ENCODE measurements at places on chromosomes 2 and 18. TPM values are rescaled to one million over a fixed set of nuclear protein-coding genes. Genes with fewer than 3 reads are reported as not detected.

FBXO11 gene
- 28.2 TPM for total RNA-seq

SLC16A14 gene
- under 0.01 TPM for total RNA-seq

RAB27B gene
- total RNA-seq: 0.67 TPM

STON1 gene
- total RNA-seq: 0.33 TPM

SUCLG1 gene
- 52.7 TPM for total RNA-seq

LIPG gene
- under 0.01 TPM for total RNA-seq

PRKAG3 gene
- total RNA-seq: not detected

PPP1R1C gene
- total RNA-seq: 0.31 TPM

USP37 gene
- total RNA-seq: 12.0 TPM

TMEM17 gene
- 5.2 TPM for total RNA-seq

REG1B gene
- total RNA-seq: not detected

EN1 gene
- total RNA-seq: not detected

TOGARAM2 gene
- under 0.01 TPM for total RNA-seq

SERPINB3 gene
- not detected for total RNA-seq

AQP12B gene
- not detected for total RNA-seq

SRBD1 gene
- 22.8 TPM for total RNA-seq

RAB6C gene
- total RNA-seq: not detected

CFC1 gene
- not detected for total RNA-seq

MEMO1 gene
- total RNA-seq: 29.6 TPM

HOXD12 gene
- total RNA-seq: not detected

TRIM54 gene
- total RNA-seq: under 0.01 TPM

GAREM1 gene
- 13.1 TPM for total RNA-seq

ZCCHC2 gene
- 13.4 TPM for total RNA-seq

CKAP2L gene
- 6.5 TPM for total RNA-seq

IL1RL1 gene
- total RNA-seq: under 0.01 TPM

RAX gene
- not detected for total RNA-seq

UNC80 gene
- total RNA-seq: 0.77 TPM

STPG4 gene
- total RNA-seq: 0.33 TPM

POTEE gene
- total RNA-seq: not detected

DARS1 gene
- 84.9 TPM for total RNA-seq

ADGRF3 gene
- under 0.01 TPM for total RNA-seq

RAD51AP2 gene
- total RNA-seq: not detected

REG3A gene
- total RNA-seq: not detected

UGT1A7 gene
- total RNA-seq: not detected

LRRC30 gene
- not detected for total RNA-seq

CRYGC gene
- not detected for total RNA-seq

CNDP1 gene
- not detected for total RNA-seq

ABCB11 gene
- total RNA-seq: not detected

ZAP70 gene
- total RNA-seq: not detected

NRP2 gene
- 264 TPM for total RNA-seq

SP5 gene
- total RNA-seq: not detected

HJURP gene
- total RNA-seq: 12.4 TPM

KLHL29 gene
- 15.6 TPM for total RNA-seq

IL1F10 gene
- not detected for total RNA-seq

SIX2 gene
- not detected for total RNA-seq

LIMS2 gene
- 1.7 TPM for total RNA-seq

FBXO48 gene
- 0.77 TPM for total RNA-seq

CAPN14 gene
- 0.34 TPM for total RNA-seq

MYO5B gene
- not detected for total RNA-seq

CD207 gene
- total RNA-seq: 0.34 TPM

COBLL1 gene
- 25.5 TPM for total RNA-seq
